ENCODE measurements at places on chromosomes 7 and 10.

DNA sequence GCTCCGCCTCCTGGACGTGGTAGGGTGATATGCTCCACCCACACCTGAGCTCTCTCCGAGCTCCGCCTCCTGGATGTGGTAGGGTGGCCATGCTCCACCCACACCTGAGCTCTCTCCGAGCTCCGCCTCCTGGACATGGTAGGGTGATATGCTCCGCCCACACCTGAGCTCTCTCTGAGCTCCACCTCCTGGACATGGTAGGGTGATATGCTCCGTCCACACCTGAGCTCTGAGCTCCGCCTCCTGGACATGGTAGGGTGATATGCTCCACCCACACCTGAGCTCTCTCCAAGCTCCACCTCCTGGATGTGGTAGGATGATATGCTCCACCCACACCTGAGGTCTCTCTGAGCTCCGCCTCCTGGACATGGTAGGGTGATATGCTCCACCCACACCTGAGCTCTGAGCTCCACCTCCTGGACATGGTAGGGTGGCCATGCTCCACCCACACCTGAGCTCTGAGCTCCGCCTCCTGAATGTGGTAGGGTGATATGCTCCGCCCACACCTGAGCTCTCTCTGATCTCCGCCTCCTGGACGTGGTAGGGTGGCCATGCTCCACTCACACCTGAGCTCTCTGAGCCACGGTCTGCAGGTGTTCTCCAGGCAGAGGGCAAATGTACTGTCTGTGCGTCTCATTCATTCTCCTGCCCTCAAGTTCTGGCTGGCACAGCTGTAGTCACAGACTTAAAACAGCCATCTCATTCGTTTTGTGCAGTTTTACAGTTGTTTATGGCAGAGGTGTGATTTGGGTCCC, 252.4 kb downstream of the DIP2C start:
- DNase-seq, result no peak

DNA sequence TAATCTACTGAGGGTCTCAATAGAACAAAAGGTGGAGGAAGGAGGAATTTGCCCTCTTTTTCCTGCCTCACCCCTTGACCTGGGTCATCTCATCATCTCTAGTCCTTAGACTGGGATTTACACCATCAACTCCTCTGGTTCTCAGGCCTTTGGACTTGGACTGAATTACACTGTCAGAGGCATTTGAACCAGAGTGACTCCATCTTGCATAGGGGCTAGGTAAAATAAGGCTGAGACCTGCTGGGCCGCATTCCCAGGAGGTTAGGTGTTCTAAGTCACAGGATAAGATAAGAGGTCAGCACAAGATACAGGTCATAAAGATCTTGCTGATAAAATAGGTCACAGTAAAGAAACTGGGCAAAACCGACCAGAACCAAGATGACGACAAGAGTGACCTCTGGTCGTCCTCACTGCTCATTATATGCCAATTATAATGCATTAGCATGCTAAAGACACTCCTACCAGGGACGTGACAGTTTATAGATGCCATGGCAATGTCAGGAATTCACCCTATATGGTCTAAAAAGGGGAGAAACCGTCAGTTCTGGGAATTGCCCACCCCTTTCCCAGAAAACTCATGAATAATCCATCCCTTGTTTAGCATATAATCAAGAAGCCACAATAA, 84.0 kb downstream of the C1GALT1 start:
- no peak for DNase-seq

GRCh38 chr7:134364619-134365037, 47.9 kb upstream of the SLC35B4 start:
- no peak for DNase-seq

GRCh38 chr7:72087926-72088325, 324.2 kb downstream of the CALN1 start:
- no peak for DNase-seq

DNA sequence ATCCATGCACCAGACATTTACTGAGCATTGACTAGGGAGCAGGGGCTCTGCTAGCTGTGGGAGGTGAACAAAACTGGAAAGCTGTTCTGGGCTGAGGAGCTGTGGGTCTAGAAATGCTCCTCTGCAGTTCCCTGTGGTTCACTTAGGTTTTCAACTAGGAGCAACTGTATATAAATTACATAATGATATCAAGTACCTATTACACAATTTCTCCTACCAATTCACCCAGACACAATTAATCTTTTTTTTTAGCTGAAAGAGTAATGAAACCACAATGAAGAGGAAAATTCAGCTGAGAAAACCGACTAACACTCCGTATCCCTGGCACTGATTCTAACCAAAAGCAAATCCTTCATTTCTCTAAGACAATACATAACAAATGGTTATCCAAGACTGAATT, 39.4 kb downstream of the COL28A1 start:
- no peak for DNase-seq

- DNase-seq, result no peak
Observed at GRCh38 chr10:48456361-48456804, 148.5 kb downstream of the ARHGAP22 start.

DNA sequence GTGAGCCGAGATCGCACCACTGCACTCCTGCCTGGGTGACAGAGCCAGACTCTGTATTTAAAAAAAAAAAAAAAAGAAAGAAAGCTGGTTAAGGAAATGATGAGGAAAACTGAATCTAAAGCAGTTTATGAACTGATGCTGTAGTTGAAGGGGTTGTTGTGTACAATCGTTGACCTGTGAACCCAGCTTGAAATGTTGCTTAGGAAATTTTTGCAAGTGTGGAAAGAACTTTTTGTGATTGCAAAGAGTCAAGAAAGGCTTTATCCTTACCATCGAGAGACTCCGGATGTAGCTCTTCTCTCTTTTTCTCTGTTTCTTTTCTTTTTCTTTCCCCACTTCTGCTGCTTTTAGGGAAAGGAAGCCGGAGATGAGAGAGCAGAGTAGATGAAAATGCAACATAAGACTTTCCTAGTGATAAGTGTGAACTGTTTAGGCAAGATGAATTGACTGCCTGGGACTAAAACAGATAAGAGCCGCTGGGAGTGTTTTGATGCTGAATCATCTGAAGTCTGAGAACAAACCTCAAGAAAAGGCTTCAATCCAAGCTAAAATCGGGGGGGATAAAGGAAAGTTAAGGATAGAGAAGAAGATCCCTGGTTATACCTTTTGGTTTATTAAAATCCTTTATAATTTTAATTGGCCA, 69.0 kb downstream of the TAF3 start:
- no peak for DNase-seq

DNA sequence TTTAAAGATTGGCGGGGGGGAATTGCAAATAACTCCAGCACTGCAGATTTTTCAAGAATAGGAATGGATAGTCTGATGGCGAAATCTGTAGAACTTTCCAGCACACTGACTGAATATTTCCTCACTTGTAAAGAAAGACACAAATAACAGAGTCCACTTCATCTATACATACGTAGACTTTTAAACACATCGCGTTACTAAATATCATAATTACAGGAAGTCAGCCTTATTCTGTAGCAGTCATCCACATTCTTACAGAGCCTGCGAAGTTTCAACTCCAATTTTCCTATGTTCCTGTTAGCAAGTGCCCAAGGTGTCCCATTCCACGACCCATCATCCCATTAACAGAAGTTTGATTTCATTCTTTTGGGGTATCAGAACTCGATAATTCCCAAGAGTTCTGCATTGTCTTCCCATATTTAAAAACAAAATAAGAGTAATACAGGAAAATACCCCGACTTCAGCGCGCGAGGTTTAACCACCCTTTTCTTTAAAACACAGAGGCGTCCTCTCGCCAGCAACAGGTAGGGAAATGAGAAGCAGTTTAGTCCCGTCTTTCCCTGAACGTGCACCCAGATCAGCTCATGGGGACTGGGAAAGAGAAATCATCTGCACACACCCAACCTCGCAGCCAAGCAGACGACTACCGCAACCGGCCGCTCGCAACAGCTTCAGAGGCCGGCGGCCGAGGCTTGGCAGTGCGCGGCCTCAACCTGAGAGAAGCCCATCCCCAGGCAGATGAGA, 880 bp downstream of the HERC4 start:
- DNase-seq, result no peak

GRCh38 chr7:19574131-19574530, 134.7 kb downstream of the POLR1F start:
- no peak for DNase-seq

GRCh38 chr7:86708031-86708680, 64.4 kb downstream of the GRM3 start:
- no peak for DNase-seq

Data from T1000 (cell line).